ENCODE measurements at places on chromosomes 2 and 18. TPM values are rescaled to one million over a fixed set of nuclear protein-coding genes. Genes with fewer than 3 reads are reported as not detected.

- H3K27me3 ChIP-seq, result no peaks in the 10 kb centered on the region
- H3K4me3 ChIP-seq, result peak overlapping the region; percentile 22
- H3K4me1 ChIP-seq, result peaks cover 25% of the 10 kb centered on the region
- no peaks in the 10 kb centered on the region for H3K36me3 ChIP-seq
Measured at GRCh38 chr2:12456293-12457106, 260.2 kb upstream of the TRIB2 start.

DNA sequence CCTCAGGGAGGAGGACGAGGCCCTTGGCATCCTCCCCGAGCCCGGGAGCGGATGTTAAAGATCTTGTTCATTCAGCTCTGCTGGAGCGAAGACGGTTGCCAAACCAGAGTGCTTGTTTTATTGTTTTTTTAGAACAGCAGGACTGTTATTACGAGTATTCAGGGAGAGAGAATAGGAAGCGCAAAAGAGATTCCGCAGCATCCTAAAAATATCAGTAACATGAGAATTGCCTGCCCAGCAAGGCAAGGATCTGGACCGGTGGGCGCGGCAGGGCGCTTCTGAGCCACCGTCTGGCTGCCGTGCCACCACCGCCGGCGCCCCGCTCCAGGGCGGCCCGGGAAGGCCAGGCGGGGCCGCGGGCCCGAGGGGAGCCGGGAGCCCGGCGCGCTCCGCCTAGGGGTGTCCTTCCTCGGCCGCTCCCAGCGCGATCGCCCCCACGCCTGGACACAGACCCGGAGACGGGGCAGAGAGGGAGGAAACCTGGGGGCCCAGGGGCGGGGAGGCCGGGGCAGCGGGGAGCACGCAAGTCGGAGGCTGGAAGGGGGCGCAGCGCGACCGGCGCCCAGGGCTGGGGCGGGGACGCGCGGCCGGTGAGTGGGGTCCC lies 843 bp downstream of the CYS1 start:
- DNase-seq, result no peak
- peaks cover 17% of the 10 kb centered on the region for H3K4me1 ChIP-seq
- H3K4me3 ChIP-seq, result peak overlapping the region; percentile 52
- no peaks in the 10 kb centered on the region for H3K36me3 ChIP-seq

DNA sequence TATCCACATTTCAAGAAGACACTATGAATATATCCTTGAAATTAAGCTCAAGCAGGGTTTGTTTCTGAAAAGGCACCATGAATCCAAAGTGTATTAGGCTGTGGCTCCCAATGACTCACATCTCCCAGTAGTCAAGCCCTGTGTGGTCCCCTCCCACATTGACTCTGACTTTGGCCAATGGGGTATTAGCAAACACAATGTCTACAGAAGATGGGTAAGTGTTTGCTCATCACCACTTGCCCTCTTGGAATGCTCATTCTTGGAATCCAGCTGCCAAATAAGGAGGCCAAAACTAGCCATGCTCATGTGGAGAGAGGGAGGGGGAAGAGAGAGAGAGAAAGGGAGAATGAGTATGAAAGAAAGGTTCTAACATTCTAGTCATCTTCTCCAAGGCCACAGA lies 490.0 kb downstream of the TXNL1 start:
- H3K4me3 ChIP-seq, result no peak overlapping the region
- H3K4me1 ChIP-seq, result no peaks in the 10 kb centered on the region
- DNase-seq, result no peak
- no peaks in the 10 kb centered on the region for H3K36me3 ChIP-seq
- no peak overlapping the region for H3K27ac ChIP-seq
- no peaks in the 10 kb centered on the region for H3K27me3 ChIP-seq

DNA sequence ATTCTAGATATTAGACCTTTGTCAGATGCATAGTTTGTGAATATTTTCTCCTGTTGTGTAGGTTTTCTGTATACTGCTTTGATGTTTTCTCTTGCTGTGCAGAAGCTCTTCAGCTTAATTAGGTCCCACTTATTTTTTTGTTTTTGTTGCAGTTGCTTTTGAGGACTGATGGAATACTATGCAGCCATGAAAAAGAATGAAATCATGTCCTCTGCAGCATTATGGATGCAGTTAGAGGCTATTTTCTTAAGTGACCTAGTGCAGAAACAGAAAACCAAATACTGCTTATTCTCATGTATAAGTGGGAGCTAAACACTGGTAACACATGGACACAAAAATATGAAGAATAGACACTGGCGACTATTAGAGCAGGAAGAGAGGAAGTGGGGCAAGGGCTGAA lies 155.0 kb upstream of the HNMT start:
- H3K27me3 ChIP-seq, result no peaks in the 10 kb centered on the region
- H3K27ac ChIP-seq, result no peak overlapping the region
- no peak for DNase-seq
- no peaks in the 10 kb centered on the region for H3K4me1 ChIP-seq
- H3K4me3 ChIP-seq, result no peak overlapping the region

ALK gene
- total RNA-seq, result not detected

- H3K27ac ChIP-seq, result no peak overlapping the region
- no peak for DNase-seq
- H3K27me3 ChIP-seq, result peaks cover 42% of the 10 kb centered on the region
- peak overlapping the region; percentile 6 for H3K4me3 ChIP-seq
- H3K4me1 ChIP-seq, result peaks cover 3% of the 10 kb centered on the region
Measured at GRCh38 chr2:219509780-219510511, 4.3 kb upstream of the ASIC4 start.

- H3K36me3 ChIP-seq, result no peaks in the 10 kb centered on the region
- no peaks in the 10 kb centered on the region for H3K4me1 ChIP-seq
- no peak overlapping the region for H3K27ac ChIP-seq
- no peak overlapping the region for H3K4me3 ChIP-seq
- DNase-seq, result no peak
- no peaks in the 10 kb centered on the region for H3K27me3 ChIP-seq
Measured at GRCh38 chr2:165633431-165633830, 160.6 kb downstream of the GALNT3 start.

DNA sequence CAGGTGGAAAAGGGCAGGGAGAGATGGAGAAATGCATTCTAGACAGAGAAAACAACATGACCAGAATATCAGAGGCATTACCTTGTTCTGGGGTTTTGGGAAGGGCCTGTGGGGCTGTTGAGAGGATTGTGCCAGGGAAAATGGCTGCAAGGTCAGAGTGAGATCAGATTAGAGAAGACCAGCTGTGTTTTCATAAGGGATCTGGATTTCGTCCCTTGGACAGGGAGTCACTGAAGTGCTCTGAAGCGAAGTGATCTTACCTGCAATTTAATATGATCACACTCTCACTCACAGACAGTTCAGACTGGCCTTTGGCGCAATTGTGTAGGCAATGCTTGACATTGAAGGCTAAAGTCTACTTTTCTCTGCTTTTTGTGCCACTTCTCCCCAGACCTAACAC lies 20.3 kb upstream of the REG3G start:
- H3K4me1 ChIP-seq, result no peaks in the 10 kb centered on the region
- no peaks in the 10 kb centered on the region for H3K36me3 ChIP-seq
- H3K27me3 ChIP-seq, result no peaks in the 10 kb centered on the region

All from upper lobe of right lung (tissue), 1 donor.